ENCODE measurements at places on chromosomes 4 and X. TPM values are rescaled to one million over a fixed set of nuclear protein-coding genes. Genes with fewer than 3 reads are reported as not detected.

- H3K27me3 ChIP-seq = no peaks in the 10 kb centered on the region
- no peaks in the 10 kb centered on the region for H3K36me3 ChIP-seq
- H3K4me1 ChIP-seq = no peaks in the 10 kb centered on the region
- H3K4me3 ChIP-seq = no peak overlapping the region
Measured at GRCh38 chr4:60619531-60620305, 580.4 kb upstream of the ADGRL3 start.

DNA sequence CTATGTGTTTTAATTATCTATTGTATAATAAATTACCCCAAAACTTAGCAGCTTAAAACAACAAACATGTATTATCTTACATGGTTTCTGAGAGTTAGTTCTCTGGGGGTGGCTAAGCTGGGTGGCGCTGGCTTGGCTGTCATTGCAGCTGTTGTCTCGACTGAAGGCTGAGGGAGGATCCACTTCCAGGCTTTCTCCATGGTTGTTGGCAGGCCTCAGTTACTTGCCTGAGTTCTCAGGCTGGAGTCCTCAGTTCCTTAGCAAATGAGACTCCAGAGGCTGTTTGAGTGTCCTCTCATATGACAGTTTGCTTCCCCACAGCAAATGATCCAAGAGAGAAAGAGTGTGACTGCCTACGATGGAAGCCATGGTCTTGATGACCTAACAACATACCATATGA, 23.5 kb upstream of the GALNT7 start:
- H3K36me3 ChIP-seq = no peaks in the 10 kb centered on the region
- H3K4me3 ChIP-seq = no peak overlapping the region
- no peaks in the 10 kb centered on the region for H3K27me3 ChIP-seq
- no peaks in the 10 kb centered on the region for H3K4me1 ChIP-seq
- H3K27ac ChIP-seq = no peak overlapping the region

Gene SPANXA1
- total RNA-seq = not detected

GRCh38 chr4:165294907-165295306, 32.6 kb upstream of the MSMO1 start:
- H3K36me3 ChIP-seq = peaks cover 2% of the 10 kb centered on the region
- H3K27me3 ChIP-seq = no peaks in the 10 kb centered on the region
- no peak for DNase-seq
- H3K4me3 ChIP-seq = no peak overlapping the region
- peaks cover 25% of the 10 kb centered on the region for H3K4me1 ChIP-seq
- no peak overlapping the region for H3K27ac ChIP-seq

Gene FATE1
- total RNA-seq = not detected

GRCh38 chr4:62619971-62620370, 1419.8 kb downstream of the ADGRL3 start:
- no peak for DNase-seq
- no peak overlapping the region for H3K4me3 ChIP-seq
- H3K27me3 ChIP-seq = no peaks in the 10 kb centered on the region
- no peaks in the 10 kb centered on the region for H3K36me3 ChIP-seq

- no peak overlapping the region for H3K4me3 ChIP-seq
- H3K36me3 ChIP-seq = no peaks in the 10 kb centered on the region
- no peak overlapping the region for H3K27ac ChIP-seq
- H3K4me1 ChIP-seq = no peaks in the 10 kb centered on the region
Measured at GRCh38 chr4:179007755-179008154, 1565.5 kb upstream of the AGA start.

DNA sequence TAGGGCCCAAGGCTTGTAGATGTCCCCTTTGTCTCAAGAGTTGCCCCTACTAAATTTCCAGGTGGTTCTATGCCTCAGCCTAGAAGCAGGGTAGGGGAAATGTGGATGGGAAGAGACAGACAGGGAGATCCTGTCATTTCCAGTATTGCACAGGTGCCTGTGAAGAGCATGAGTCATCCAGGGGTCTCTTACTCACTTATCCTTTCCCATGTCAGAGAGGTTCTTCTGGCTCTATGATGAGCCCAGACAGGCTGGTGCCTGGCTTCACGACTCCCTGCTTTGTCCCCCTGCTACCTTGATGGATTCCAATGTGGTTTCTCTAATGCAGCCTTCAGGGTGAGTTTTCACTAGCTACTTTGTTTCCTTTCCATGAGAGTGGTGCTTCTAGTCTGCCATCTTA, 35.2 kb upstream of the DDX60 start:
- H3K27ac ChIP-seq = no peak overlapping the region
- no peak for DNase-seq
- no peaks in the 10 kb centered on the region for H3K27me3 ChIP-seq
- no peak overlapping the region for H3K4me3 ChIP-seq
- H3K4me1 ChIP-seq = no peaks in the 10 kb centered on the region
- H3K36me3 ChIP-seq = no peaks in the 10 kb centered on the region

DNA sequence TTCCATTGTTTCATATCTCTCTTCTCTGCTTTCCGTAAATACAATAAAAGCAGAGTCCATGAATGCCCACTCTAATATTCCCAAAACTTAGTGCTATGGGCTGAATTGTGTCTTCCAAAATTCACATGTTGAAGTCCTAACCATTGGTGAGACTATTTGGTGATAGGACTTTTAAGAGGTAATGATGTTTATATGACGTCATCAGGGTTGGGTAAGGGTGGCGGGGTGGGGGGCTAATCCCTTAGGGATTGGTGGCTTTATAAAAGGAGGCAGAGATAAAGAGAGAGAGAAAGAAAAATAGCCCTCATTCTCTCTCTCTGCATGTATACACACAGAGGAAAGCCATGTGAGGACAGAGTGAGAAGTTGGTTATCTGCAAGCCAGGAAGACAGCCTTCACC, 722.2 kb downstream of the DMD start:
- no peak overlapping the region for H3K4me3 ChIP-seq
- no peaks in the 10 kb centered on the region for H3K36me3 ChIP-seq
- DNase-seq = no peak
- no peak overlapping the region for H3K27ac ChIP-seq
- no peaks in the 10 kb centered on the region for H3K4me1 ChIP-seq
- H3K27me3 ChIP-seq = no peaks in the 10 kb centered on the region
